Stimulated activated CD4-positive, alpha-beta T cell treated with anti-CD3 and anti-CD28 coated beads, Interleukin-15, amount 100 ng/mL, for 1 hour (primary cell): ENCODE measurements at places on chromosomes 12 and 14.

DNA sequence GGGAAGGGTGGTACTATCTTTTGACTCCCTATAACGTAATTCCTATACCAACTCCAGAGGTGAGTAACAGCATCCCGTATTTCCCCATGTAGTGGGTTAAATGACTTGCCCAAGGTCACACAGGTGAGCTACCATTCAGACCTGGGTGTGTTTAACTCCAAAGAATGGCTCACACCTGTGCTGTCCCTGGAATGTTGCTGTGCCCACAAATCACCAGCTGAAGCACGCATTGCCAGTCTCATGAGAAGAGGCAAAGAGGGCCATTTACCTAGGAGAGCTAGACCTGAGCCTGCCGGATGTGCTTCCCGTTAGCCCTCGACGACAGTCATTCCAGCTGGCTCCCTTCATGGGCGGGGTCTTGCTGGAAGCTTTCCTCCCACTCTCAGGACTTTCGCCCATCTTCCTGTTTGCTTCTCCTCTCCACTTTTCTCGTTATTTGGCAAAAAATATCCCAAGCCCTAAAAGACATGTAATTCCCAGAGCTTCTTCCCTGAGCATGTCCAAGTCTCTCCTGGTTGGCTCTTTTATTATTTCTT, 106.6 kb upstream of the VASH1 start:
- DNase-seq, result no peak

GRCh38 chr14:64562436-64562835, 12.7 kb downstream of the PPP1R36 start:
- no peak for DNase-seq

DNA sequence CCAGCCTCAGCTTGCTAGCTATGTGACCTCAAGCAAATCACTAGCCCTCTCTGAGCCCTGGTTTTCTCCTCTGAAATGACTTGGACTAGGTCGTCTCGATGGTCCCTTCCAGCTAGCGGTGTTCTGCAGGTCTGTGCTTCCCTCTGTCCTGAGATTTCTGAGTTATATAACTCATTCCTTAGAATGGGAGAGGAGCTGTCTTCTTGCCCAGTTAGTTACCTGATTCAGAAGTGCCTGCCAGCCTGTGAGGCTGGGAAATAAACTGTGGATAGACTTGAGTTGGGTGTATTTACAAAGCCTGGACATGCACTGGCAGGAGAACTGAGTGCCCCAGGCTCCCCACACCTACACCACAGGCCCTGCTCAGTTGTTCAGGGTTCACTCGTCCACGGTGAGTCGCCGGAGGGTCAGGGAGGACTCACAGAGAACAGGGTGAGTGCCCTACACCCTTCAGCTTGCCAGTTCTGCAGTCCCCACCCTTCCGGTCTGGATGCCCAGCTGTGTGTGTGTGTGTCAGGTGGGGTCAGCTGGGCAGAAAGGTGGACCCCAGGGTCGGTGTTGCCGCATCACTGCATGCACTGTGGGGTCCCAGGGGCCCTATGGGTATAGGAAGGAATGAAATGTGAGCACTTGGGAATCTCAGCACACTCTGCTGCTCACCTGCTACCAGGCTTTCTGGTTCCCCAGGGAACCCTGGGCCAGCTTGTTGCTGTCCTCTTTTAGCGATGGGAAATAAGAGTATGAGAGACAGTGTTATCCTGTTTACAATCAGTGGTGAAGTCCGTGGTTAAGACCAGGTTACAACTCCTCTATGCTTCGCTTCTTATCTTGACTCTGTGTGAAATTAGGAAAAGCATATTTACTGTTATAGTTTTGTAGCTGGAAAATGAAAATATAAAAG, 348.2 kb downstream of the DPF3 start:
- DNase-seq, result no peak

DNA sequence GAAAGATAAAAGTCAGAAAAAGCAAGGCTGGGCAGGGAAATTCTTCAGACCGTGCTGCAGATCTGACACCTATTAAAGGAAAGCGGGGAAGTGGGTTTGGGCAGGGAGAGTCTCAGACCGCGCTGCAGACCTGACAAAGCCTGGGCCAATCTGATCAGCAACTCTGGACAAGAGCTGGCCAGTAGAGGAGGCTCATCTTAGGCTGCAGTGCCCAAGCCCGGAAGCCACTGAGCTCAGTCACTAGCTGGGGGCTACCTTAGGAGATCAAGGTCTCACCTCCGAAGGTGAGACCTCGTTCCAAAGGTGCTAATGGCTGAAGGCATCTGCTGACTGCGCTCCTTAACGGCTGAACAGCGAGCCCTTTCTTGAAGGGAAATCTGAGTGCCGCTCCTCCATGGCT, 60.2 kb downstream of the SINHCAF start:
- no peak for DNase-seq

DNA sequence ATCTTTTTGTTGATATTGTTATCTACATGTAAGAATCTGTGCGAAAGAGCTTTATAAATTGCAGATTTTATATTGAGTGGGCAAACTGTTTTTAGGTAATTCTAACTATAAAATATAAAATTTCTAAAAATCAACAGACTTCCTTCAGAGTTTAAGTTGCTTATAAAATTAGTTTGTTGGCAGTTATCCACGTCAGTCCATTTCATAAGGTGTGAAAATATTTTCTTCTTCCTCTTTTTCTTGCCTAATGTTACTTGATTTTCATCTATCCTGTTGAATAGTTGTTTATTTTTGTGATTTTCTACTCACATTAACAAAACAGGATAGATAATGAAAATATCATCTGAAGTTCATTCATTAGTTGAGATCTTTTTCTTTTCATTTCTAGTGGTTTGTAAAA, 58.0 kb downstream of the RASSF8 start:
- DNase-seq, result no peak

GRCh38 chr12:44428825-44429224, 447.3 kb downstream of the NELL2 start:
- no peak for DNase-seq

DNA sequence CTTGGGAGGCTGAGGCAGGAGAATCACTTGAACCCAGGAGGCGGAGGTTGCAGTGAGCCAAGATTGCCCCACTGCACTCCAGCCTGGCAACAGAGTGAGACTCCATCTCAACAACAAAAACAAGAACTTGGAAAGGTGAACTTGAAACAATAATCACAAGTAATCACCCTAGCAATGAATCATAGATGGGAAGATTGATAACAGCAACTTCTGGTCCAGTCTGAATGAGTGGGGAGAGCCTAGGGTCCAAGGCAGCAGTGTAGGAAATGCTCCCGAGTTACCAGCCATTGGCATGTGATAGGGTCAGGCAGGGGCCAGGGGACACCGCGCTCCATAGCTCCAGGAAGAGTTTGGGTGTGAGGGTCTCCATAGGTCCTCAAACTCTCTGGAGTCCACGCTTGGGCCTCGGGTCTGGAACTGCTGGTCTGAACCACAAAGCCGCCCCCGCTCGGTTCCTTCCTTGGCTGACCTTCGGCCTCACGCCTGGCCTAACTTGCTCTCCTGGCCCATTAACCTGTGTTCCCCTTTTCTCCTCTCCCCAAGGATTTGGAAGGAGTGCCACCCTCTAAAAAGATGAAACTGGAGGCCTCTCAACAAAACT, 19.9 kb upstream of the MLXIP start:
- no peak for DNase-seq

DNA sequence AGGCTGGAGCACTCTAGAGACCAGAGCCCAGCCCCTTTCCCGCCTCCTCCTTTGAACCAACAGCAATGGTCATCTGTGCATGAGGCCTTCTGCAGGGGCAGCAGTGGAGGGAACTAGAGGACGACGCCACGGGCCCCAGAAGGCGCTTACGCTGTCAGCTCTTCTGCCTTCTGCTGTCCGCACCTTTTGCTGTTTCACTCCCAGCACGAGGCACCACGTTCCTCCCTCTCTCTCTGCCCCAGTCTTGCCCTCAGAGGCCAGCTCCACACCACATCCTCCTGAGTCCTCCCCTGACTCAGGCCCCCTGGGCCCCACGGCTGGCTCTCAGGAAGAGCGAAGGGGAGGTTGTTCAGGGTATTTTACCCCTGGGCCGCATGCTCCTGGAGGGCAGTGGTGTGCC, 15.5 kb downstream of the MMAB start:
- no peak for DNase-seq

- DNase-seq, result no peak
Observed at GRCh38 chr14:36653413-36653812, 8.2 kb upstream of the PAX9 start.

- DNase-seq, result no peak
Observed at GRCh38 chr12:75890141-75890540, 141.4 kb downstream of the PHLDA1 start.

DNA sequence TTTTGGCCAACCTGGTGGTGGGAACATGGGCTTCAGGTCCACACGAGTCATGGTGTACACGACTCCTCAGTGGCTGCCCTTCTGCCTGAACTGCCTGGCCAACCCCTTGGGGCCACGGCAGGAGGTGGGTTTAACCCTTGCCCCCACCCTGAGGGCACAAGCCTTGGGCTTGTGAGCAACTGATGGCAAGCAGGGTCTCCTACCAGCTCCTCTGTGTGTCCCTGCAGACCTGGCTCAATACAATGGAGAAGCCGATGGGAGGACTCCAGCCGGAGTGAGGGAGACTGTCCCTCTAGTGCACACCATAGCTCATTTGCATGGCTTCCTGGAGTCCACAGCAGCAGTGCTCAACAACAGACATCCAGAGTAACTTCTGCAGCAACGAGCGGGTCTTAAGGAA, 28.0 kb downstream of the JAG2 start:
- no peak for DNase-seq

DNA sequence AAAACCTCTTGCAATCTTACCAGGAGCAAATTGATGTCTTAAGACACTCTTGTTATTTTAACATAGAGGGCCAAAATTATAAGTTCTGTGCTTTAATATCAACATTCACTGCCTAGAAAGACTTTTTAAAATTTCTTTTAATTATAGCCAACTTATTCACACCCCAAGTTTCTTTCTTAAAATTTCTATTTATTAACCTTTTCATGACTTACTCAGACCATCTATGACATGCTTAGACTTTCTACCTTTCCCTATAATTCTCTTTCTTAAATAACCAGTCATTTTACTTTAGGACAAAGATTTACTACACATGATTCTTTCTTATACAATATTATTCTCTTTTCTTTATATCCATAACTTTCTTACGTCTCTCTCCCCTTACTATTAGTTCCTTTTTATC, 220.4 kb downstream of the NUBPL start:
- no peak for DNase-seq

DNA sequence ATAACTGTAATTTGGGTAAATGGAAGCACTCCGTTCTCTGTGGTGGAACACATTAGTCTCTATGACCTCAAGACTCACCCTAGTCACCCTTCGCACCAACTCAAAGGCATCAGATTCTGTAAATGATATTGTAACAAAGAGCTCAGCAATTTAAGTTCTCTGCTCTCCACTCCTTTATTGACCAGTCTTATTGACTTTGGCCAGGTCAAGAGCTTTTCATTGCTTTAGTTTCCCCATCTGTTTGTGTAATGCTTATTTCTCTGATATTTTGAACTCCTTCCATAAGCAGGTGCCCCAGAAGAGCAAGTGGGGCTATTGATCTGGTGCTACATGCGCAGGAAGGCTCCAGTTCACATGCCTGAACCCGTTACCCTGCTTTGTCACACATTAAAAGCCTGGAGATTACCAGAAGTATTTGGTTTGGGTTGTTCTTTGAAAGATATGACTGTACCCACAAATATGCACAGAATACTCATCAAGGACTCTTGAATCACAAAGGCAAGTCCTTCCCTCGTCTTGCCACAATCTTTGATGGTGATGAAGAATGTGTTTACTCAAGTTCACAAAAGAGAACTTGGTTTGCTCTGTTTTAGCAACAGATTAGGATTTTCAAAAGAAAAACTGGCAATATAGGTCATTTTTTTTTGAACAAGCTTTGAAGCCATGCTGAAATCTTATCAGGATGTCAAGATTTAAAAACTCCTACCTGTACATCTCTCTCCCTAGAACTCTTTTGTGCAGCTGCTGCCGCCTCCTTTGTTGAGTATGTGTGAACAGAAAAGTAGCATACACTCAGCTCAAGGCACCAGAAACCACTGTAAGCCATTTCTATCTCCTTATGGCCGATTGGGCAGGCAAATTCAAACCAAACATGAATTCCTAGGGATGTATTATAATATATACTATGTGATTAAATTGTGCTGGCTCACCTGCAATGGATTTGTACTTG, 193.9 kb downstream of the BCAT1 start:
- no peak for DNase-seq

DNA sequence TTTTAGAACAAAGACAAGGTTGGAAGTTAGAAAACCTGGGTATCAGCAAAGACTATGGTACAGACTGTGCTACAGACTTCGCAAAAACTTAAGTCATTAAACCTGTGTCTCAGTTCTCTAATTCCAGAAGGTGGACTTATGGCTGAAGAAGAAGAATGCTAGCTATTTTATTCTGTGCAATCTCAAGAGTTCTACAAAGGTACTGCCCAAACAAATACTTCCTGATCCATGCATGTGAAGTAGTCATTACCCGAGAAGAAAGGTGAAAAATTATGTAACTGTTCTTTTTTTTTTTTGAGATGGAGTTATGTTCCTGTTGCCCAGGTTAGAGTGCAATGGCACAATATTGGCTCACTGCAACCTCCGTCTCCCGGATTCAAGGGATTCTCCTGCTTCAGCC, 45.5 kb upstream of the SLC2A3 start:
- DNase-seq, result no peak

DNA sequence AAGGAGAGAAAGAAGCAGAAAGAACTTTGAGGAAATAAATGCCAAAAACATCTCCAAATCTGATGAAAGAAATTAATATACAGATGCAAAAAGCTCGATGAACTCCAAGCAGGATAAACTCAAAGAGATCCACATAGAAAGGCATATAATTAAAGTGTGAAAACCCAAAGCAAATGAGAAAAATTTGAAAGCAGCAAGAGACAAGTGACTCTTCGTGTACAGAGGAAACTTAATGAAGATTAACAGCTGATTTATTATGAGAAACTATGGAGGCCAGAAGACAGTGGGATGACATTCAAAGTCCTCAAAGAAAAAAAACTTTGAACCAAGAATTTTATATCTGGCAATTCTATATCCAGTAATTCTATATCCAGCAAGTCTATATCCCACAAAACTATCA, 163.0 kb upstream of the TMCC3 start:
- no peak for DNase-seq
